ENCODE measurements at places on chromosomes 12 and 14. TPM values are rescaled to one million over a fixed set of nuclear protein-coding genes. Genes with fewer than 3 reads are reported as not detected.

Gene TAS2R9
- not detected for polyA plus RNA-seq

Gene CRIP2
- polyA plus RNA-seq = 13.5 TPM

Gene TTC7B
- 23.7 TPM for polyA plus RNA-seq

Gene SERPINA12
- not detected for polyA plus RNA-seq

Gene DAO
- not detected for polyA plus RNA-seq

Gene KLRB1
- not detected for polyA plus RNA-seq

Measured in H1 (cell line).